NCI-H2081 treated with DMSO at 0.1 percent for 48 hours (cell line): ENCODE measurements at places on chromosomes 12 and 14.

- no peak for DNase-seq
These were observed 23.6 kb upstream of the TTC7B start for GRCh38 chr14:90839889-90840266.

DNA sequence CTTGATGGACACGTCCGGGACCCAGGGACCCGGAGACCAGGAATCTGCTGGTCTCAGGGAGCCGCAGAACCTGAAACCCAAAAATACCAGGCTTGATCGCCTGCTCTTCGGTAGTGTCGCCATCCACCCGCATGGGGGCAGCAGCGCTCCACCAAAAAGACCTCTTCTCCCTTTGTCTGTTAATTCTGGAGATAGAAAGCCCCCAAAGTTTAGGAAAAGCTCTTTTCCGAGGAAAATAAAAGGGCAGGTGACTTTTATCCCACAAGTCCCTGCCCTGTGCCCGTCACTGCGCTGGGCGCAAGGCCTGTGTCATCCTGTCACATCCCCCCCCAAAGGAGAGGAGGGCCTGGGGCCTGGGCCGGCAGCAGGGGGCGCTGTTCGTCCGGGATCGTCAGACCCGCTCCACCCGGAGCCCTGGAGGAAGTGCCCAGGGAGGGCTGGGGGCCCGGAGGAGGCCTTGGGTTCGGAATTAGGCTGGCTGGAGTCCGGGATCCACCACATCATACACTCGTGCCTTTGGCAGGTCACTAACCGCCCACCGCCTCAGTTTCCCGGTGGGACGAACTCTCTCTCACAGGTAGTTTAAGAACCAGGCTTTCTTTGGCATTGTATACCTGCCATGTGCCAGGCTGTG lies 31.9 kb downstream of the DAD1 start:
- no peak for DNase-seq

- no peak for DNase-seq
These were observed 61.6 kb downstream of the CAPZA3 start for GRCh38 chr12:18799561-18799960.

- no peak for DNase-seq
These were observed 851 bp downstream of the HSP90B1 start for GRCh38 chr12:103930787-103931735.

DNA sequence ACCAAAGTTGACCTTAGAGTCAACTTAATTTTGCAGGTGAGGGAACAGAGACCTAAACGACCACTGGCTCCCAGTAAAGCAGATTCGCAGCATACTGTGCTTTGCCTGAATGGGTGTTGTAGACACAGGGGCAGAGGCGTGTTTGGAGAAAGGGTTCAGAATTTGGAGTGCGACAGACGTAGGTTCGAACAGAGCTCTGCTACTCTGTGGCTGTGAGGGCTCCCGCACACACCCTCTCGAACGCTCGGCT lies 243 bp upstream of the TOMM20L start:
- DNase-seq: no peak

- no peak for DNase-seq
These were observed 35.7 kb downstream of the PAWR start for GRCh38 chr12:79655036-79655435.
